ENCODE measurements at places on chromosomes 3 and 15.

GRCh38 chr15:98333251-98333650 lies 315.1 kb upstream of the IGF1R start:
- DNase-seq = no peak

- DNase-seq = no peak
Observed at GRCh38 chr3:56222866-56223265, 245.4 kb downstream of the ERC2 start.

GRCh38 chr3:134985864-134986715 lies 191.0 kb downstream of the EPHB1 start:
- no peak for DNase-seq

DNA sequence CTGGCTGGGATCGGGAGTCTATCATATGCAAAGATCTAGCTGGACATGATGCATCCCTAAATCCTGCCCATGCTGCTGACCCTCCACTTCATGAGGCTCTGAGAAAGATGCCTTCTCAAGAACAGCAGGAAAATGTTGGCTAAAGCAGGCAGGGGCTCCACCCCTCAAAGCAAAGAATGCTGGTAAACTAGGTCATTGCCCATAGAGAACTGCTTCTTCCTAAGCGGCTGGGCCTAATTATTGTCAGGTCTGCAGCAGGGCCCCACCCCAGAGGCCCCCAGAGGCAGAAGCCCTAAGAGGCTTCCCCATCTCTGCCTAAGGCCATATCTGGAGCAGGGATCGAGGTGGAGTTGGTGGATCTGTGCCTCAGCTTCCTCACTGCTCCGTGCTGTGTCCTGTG lies 447.4 kb upstream of the PROK2 start:
- DNase-seq = no peak

DNA sequence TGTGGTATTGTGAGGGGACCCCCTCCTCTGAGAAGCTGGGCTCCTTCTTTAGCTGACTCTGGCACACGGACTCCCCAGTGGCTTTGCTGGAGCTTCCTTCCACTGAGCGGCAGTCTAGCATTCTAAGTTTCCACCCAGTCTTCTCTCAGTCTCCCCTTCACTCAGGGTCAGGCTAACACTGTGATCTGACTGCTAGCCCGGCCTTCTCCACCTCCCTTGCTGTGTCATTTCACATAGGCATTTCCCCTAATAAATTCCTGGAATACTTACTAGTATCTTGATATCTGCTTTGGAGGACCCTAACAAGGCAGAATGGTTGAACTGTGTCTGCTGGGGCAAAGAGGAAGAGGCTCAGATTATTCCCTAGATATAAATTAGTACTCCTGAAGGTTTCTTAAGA lies 106.2 kb upstream of the THBS1 start:
- no peak for DNase-seq

DNA sequence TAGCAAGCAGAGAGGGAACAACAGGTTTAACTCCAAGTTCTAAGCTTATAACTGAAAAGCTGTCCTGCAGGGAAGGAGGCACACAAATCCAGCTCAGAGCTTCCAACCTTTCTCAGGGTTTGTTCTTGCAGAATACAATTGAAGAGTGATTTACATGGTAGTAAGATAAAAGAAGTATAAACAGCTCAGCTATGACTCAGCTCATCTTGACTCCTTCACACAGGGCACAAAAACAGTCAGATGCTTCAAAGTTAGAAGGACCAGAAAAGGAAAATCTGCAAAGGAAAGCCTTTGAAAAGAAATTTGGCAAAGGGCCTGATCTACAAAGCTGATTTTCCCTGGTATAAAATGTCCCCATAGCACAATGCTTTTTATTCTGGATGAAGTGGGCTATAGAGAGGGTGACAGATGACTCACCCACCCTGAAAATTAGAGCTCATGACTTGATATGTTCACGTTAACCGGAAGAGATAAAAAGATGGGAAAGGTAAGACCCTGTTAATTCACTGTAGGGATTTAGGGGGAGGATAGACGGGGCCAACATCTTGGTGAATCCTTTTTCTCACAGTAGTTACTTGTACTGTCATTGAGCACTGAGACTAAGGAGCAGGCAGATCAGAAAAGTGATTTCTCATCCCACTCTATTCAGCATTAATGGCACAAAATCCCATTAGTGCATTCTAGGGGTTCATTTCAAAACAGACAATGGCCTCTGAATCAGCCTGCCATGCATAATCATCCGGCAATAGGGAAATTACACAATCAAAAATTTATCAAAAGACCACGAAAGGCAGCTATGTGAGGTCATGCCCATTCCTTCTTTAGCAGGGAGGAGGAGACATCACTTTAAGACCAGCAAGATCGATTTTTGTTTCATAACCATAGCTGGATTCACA lies 143.5 kb downstream of the GAP43 start:
- no peak for DNase-seq

DNA sequence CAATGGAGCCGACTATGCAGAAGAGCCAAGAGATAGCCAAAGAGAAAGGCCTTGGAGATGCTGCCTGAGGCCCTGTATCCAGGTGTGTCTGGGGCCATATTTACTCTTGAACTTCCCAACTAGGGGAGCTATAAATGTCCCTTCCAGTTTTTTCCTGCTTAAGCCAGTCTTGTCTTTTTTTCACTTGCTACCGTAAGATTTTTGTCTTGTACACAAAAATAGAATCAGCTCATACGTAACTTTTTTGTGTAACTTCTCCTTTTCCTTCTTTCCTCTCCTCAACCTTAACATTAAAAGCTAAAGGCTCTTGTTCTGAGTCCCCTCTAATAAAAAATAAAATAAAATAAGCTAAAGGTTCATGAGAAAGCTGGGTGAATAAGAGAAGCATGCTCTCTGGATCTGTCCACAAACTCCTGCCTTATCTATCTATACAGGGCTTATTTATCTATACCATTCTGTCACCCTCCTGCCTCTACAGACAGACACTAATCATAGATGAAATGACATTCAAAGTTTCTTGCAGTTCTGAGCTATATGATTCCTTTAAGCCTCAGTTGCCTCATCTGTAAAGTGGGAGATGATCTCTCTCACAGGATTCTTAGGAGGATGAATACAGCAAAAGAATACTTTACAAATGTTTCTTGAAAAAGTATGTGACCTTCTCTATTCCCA lies 4.6 kb downstream of the SUMF1 start:
- no peak for DNase-seq

DNA sequence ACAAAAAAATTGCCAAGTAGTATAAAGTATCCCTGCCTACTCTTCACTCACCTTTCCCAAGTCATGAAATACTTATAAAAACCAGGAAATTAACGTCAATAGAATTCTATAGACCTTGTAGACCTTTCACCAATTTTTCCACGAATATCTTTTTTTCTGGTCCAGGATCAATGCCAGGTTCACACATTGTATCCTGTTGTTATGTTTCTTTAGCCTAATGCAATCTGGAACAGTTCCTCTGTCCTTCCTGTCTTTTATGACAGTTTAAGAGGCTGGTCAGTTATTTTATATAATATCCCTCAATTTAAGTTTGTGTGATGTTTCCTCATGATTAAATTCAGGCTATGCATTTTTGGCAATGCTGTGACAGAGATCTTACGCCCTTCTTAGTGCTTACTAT lies 63.2 kb upstream of the MAGI1 start:
- no peak for DNase-seq

GRCh38 chr3:50333744-50334328 lies 5.8 kb upstream of the TUSC2 start:
- no peak for DNase-seq

DNA sequence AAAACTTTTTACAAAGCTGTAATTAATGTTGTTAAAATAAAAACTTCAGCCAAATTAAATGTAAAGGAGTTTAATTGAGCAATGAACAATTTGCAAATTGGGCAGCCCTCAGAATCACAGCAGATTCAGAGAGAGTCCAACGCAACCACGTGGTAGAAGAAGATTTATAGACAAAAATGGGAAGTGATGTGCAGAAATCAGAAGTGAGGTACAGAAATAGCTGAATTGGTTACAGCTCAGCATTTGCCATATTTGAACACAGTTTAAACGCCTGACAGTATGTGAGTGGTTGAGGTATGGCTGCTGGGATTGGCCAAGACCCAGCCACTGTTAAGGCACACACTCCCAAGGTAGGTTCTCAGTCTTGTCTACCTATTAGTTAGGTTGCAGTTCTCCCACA lies 14.4 kb upstream of the PLA2G4D start:
- no peak for DNase-seq

GRCh38 chr3:114068336-114068735 lies 11.8 kb downstream of the QTRT2 start:
- no peak for DNase-seq

- DNase-seq = no peak
Observed at GRCh38 chr15:97082830-97083229, 752.3 kb downstream of the NR2F2 start.

GRCh38 chr15:32833379-32833821 lies 115.6 kb downstream of the GREM1 start:
- no peak for DNase-seq

DNA sequence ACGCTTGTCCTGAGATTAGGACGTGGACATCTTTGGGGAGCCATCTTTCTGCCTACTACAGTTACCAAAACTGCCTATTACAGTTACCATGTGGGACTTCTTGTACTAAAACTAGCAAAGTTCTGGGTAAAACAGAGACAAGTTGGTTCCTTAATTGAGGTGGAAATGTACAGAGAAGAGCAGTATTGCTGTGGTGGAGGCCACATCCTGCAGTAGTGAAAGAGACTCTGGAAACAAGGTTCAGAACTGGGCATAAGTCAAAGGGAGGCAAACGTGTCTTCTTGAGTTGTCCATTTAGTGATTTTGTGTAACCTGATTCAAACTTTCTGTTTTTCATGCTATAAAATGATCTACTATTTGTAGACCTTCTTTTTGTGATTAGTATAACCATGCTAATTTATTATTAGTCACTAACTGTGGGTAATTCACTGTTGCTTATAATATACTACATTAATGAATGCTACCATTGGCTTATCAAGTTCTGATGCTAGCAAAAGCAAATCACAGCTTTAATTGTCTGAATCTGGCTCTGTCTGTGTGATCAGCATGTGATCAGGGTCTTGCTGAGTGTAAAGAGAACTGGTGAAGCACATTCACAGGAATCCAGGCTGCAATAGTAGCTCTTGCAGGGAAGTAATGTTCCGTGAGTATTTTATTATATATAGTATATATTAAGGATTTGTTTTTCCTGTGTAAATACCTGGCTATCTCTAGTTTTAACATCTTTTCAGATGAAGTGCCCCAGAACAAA lies 207.9 kb upstream of the GAP43 start:
- DNase-seq = no peak

DNA sequence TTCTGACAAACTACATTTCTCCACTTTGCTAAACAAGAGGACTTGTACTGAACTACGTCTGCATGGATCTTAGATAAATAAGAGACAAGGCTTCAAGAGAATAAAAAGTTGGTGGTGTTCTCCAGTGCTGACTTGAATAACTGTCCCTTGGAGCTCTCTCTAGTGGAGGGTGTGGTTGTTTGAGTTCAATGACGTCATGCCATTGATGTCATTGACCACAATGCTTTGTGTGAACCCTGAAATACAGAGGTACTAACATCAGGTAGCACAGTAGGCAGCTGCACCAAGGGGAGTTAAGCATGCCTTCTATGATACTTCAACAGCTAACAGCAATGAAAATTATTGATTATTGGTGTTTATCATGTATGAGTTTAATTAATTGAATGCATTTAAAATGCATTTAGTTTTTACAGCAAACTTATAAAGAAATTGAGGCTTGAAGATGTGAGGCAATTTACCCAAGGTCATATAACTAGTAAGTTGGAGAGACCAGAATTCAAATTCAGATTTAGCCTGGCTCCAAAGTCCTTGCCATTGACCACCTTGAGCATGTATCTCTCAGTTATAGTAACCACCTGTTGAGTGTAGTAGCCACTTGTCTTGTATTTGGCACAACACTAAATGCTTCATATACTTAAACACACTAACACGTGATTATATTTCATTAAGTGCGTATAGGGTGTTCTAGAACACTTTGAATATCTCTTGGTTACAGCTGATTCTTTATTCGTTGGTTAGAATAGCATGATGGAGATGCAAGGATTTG lies 126.0 kb upstream of the ANKRD28 start:
- no peak for DNase-seq

GRCh38 chr3:15391007-15391406 lies 36.3 kb downstream of the METTL6 start:
- DNase-seq = no peak

DNA sequence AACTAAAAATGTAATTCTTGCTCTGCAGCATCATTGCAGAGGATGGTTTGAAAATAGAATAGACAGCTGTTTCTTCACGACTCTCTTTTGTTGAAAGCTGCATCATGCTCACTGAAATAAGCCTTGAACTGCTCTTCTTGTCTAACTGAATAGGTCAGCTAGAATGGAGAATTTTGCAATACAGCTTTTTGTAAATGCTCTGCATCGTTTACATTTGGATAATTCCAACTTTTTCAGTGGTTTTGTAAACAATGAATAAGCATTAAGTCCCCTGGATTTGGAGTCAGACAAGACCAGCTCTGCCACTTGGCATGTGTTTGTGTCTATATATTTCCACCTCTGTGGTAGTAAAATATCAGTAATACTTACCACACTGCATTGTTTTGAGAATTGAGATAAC lies 95.2 kb downstream of the PLSCR2 start:
- DNase-seq = no peak

- no peak for DNase-seq
Observed at GRCh38 chr3:79497447-79498111, 270.2 kb downstream of the ROBO1 start.

- DNase-seq = no peak
Observed at GRCh38 chr3:132293251-132293650, 24.0 kb upstream of the ACP3 start.
